ENCODE measurements at places on chromosomes 2 and 18. TPM values are rescaled to one million over a fixed set of nuclear protein-coding genes. Genes with fewer than 3 reads are reported as not detected.

- no peaks in the 10 kb centered on the region for H3K4me1 ChIP-seq
- no peak overlapping the region for H3K27ac ChIP-seq
- H3K4me3 ChIP-seq: no peak overlapping the region
- no peak for DNase-seq
- H3K36me3 ChIP-seq: no peaks in the 10 kb centered on the region
- H3K27me3 ChIP-seq: no peaks in the 10 kb centered on the region
Observed at GRCh38 chr18:13374096-13374467, 155.5 kb downstream of the LDLRAD4 start.

DNA sequence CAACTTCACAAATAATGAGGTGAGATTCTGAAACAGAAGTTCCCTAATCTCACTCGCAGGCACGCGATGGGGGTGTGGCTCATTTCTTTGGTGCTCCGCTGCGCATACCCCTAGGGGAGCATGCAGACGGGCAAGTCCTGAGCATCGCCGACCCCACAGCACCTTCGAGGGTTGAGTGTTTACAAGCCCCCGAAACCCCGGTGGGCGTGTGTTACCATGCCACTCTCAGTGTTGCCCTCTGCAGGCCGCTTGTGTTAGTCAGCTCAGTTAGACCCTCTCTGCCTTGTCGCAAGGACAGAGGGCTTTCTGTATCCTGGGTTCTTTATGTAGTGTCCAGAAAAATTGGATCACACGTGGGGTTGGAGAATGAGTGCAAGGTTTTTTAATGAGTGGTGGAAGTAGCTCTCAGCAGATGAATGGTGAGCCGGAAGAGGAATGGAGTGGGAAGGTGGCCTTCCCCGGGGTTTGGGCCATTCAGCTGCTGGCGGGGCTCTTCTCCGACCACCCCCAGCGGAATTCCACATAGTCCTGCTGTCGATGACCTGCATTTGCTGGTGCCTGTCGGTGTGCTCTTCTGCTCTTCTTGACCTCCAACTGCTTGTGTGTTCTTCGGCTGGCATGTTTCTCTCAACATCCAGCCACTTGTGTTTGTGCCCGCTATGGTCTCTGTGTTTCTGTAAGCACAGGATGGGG is 191.3 kb downstream of the RPRM start:
- peak overlapping the region; percentile 31 for H3K4me3 ChIP-seq
- no peaks in the 10 kb centered on the region for H3K4me1 ChIP-seq
- DNase-seq: peak; percentile 66
- H3K27me3 ChIP-seq: no peaks in the 10 kb centered on the region

The RIT2 gene
- 0.46 TPM for polyA plus RNA-seq

- no peak overlapping the region for H3K27ac ChIP-seq
- no peak for DNase-seq
- no peaks in the 10 kb centered on the region for H3K27me3 ChIP-seq
Observed at GRCh38 chr18:56374007-56374655, 264.3 kb downstream of the TXNL1 start.

- peaks cover 13% of the 10 kb centered on the region for H3K4me1 ChIP-seq
- H3K4me3 ChIP-seq: no peak overlapping the region
- DNase-seq: no peak
- no peaks in the 10 kb centered on the region for H3K27me3 ChIP-seq
- H3K27ac ChIP-seq: peak overlapping the region; percentile 62
Observed at GRCh38 chr2:214127571-214127970, 283.3 kb upstream of the VWC2L start.

- no peaks in the 10 kb centered on the region for H3K36me3 ChIP-seq
- H3K4me3 ChIP-seq: no peak overlapping the region
- peak overlapping the region; percentile 56 for H3K27ac ChIP-seq
- H3K4me1 ChIP-seq: peaks cover 21% of the 10 kb centered on the region
Observed at GRCh38 chr2:79833235-79833878, 320.5 kb downstream of the CTNNA2 start.
